ENCODE measurements at places on chromosomes 7 and 10.

- DNase-seq: no peak
These were observed 162.5 kb upstream of the MALRD1 start for GRCh38 chr10:18886102-18886501.

DNA sequence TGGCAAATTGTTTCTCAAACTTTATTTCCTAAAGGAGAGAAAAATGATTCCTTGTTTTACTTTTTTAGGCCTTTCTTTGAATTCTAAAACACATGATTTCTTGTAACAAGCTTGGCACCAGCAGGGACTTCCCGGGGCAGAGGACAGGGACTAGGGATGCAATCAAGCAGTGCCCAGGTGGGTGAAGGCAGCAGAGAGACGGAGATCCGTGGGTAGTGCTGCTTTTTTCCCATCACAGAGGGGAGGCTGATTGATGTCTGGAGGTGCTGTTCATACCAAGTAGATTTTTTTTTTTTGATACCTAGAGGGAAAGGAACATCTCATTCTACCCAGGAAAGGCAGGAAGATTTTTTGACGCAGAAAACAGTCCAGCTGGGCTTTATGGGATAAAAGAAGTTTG lies 91.9 kb downstream of the FAM171A1 start:
- DNase-seq: no peak

DNA sequence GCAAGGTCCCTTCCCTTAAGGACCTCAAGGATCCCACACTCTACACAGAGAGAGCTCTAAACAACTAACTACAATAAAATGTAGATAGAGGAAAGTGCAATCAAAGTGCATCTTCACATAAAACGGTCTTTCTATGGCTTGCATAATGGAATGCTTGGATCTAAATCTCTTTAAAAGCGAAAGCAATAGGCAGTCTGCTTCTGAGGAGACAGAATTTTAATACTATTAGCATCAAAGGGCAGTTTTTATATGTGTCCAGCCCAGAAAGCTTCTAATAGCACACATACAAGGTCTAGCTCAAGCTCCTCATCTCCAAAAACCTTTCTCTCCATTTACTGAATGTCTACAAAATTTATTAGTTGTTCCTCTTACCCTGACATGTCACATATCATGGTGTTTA lies 101.5 kb upstream of the C1GALT1 start:
- no peak for DNase-seq

DNA sequence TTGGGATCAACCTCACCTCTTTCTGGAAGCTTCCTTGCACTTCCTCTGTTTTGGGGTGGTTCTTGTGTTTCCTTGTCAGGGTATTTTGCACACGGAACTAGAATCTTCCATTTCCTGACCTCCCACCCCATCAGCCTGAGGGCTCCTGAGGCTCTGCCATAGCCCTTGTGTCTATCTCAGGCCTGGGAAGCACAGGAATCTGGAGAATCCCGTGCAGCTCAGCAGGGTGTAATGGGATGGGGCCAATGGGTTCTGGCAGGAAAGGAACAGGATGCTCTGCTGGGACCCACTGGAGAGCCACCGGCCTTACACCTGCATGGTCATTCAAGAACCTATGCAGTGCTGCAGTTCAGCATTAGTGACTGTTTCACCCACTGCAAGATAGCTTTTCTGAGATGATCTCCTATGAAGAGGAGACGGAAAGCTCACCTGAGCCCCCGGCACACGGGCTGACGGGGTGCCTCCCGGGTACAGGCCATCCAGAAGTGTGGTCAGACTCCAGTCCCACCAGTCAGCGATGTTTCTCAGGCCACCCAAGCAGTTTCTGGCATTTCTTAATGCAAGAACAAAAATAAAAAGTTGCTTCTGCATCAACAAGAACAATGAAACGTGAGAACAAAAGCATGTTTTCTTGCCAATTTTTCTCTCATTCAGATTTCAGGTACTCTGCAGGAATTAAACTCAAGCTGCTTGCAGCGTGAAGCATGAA lies 133.2 kb downstream of the PKD1L1 start:
- DNase-seq: no peak

- DNase-seq: no peak
These were observed 34.1 kb downstream of the HIF1AN start for GRCh38 chr10:100569687-100570481.

DNA sequence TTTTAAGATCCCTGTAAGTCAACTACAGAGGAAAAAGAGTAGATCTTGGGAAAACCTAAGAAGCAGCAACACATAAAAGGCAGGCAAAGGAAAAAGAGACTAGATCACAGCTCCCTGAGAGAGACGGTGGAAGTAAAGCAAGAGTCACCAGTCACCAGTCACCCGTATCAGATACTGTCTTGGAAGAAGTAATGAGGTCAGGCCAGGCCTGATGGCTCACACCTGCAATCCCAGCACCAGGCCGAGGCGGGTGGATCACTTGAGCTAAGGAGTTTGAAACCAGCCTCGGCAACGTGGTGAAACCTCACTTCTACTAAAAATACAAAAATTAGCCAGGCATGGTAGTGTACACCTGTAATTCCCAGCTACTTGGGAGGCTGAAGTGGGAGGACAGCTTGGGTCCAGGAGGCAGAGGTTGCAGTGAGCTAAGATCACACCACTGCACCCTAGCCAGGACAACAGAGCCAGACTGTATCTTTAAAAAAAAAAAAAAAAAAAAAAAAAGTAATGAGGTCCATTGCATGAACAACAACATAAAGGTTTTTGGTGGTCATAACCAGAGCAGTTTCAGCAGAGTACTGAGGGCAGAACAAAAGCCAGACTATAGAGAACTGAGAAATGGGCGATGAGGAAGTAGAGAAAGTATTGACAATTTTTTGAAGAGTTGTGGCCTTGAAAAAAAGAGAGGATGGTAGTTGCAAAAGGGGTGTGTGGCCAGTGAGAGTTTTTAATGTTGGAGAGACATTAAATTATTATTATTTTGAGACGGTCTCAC lies 16.9 kb downstream of the ZNF713 start:
- DNase-seq: no peak

DNA sequence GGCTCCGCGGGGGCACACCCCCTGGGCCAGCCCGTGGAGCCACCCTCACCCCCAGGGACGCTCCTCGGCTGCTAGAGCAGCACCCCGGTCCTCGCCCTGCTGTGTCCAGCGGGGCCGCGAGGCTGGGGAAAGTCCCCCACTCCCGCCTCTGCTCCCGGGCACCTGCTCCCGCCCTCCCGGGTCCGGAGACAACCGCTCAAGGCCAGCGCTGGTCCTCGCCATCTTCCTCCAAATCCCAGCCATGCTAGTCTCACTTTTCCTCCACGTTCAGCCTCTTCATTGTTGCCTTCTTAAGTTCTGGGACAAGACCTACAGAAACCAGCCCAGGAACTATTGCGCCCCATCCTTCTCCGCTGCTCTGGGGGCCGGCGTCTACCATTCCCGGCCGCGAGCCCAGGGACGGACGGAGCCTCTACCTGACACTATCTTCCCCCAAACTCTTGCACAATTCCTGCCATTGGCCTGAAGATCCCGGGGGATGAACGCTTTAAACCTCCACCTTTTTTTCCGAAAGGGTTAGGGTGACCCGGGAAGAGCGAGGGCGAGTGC lies 4.8 kb upstream of the KCP start:
- no peak for DNase-seq

DNA sequence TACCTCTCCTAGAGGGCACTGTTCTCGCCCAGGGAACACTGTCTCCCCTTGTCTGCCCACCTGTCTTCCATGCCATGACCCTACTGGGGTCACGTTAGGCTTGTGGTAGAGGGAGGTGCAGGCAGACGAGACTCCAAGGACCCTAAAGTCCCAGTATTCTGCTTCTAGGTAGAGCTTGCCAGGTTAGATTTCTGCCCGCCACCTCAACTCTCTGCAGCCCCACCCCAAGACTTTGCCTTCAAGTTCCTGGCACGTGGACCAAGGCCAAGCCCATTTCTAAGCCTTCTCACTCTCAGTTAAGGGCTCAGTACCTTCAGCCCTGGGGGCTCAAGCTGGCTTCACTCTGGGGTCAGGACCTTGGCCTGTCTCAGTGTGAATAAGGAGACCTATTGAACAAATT lies 16.1 kb downstream of the PRKAG2 start:
- no peak for DNase-seq

DNA sequence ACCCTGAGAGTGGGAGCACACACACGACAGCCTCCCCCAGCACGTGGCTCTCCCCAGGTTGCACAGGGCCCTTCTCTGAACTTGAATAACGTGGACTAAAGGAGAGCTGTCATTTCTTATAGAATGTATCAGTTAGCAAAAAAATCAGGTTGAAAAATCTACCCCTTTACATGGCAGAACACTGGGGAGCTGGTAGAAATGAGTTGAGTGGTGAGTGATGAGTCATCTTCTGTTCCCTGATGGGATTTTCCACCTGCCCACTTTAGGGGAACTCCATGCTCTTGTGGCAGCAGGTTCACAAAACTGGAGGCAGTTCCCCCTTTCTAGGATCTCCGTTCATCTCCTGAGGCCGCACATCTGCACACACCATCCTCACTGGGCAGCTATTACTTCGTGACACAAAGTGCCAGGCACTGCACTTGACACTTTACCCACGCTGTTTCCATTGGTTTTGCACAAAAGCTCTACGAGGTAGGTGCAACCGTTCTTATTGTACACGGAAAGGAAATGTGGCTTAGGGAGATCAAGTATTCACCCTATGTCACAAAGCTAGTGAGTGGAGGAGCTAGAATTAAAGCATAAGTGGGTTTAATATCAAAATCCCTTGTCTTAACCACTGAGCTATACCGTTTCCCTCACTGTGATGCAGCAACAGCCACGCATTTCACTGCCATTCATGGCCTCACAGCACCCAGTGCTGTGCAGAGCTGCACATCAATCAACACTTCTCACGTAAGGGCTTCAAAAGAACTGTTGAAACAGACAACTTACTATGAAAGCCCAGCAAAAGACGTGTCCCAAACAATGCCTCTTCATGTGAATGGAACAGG lies 80.2 kb downstream of the RNF216 start:
- peak; percentile 45 for DNase-seq
